ENCODE measurements at places on chromosomes 7 and 10. TPM values are rescaled to one million over a fixed set of nuclear protein-coding genes. Genes with fewer than 3 reads are reported as not detected.

GRCh38 chr10:123488436-123488835 lies 177.7 kb upstream of the GPR26 start:
- DNase-seq, result no peak

CFAP69 gene
- polyA plus RNA-seq, result 22.5 TPM

DNA sequence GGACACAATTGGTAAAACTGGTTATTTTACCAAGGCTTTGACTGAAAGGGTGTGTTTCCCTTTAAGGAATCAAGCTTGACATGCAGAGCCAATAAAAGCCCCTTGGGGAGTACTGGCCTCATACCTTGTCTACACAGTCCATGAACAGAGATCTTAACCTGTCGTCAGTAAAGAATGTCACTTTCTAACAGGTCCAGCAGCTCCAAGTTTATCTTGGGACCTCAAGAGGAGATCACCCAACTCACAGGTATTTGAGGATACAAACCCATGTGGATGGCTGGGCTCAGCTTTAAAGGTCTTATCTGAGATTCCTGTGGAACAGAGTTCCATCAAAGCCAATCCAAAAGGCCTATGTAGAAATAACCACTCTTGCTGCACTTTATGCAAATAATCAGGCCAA lies 61.3 kb downstream of the COA1 start:
- no peak for DNase-seq

GRCh38 chr7:42972699-42973500 lies 40.7 kb downstream of the MRPL32 start:
- peak; percentile 74 for DNase-seq

TMEM130 gene
- 2.8 TPM for polyA plus RNA-seq

DNA sequence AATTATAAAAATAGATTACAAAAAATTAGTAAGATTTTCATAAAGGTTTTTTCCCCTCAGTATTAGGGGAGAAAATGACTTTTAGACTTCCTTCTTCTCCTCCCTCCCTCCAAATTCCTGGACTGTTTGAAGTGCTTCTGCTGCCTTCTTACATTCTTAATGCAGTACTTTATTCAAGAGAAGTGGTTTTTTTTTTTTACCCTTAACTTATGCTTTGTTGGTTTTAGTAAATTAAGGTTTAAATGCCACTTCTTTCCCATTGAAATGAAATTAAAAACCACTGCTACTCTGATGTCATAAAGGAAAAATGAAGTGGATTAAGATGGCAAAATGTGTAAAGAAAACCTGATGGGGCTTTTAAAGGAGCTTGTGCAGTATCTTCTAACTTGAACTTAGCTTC lies 140.7 kb downstream of the VTI1A start:
- no peak for DNase-seq

DNA sequence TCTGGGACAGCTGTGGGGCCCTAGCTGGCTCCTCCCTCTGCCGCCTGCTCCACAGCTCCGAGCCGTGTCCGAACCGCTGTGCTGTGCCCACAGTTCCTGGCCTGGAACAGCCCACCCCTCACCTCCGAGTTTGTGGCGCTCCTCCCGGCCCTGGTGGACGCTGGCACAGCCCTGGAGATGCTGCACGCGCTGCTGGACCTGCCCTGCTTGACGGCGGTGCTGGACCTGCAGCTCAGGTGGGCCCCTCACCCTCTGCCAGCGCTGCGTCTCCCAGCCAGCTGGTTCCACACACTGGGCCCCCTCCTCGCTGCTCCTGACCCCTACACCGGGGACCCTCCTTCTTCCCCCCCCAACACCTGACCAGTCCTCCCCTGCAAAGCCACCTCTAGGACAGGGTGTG lies 12.1 kb downstream of the AP5Z1 start:
- no peak for DNase-seq

DNA sequence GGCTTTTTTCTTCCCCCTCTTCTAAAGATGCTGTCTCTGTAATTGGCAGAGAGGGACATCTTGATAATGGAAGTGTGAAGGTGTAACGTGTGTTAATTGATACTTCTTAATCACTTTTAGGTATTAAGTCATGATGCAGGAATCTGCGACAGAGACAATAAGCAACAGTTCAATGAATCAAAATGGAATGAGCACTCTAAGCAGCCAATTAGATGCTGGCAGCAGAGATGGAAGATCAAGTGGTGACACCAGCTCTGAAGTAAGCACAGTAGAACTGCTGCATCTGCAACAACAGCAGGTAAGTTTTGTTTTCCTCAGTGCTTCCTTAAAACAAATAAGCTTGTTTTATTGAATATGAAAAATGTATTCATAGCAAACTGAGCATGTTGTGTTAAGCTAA lies 11.8 kb downstream of the FOXP2 start:
- DNase-seq, result no peak

LRRC18 gene
- 0.20 TPM for polyA plus RNA-seq

HOXA4 gene
- 28.6 TPM for polyA plus RNA-seq

PAOX gene
- polyA plus RNA-seq, result 6.3 TPM

TFEC gene
- polyA plus RNA-seq, result 37.8 TPM

TMEM176B gene
- 78.4 TPM for polyA plus RNA-seq

GRCh38 chr7:38451840-38452239 lies 178.4 kb upstream of the TARP start:
- DNase-seq, result peak; percentile 19

DNA sequence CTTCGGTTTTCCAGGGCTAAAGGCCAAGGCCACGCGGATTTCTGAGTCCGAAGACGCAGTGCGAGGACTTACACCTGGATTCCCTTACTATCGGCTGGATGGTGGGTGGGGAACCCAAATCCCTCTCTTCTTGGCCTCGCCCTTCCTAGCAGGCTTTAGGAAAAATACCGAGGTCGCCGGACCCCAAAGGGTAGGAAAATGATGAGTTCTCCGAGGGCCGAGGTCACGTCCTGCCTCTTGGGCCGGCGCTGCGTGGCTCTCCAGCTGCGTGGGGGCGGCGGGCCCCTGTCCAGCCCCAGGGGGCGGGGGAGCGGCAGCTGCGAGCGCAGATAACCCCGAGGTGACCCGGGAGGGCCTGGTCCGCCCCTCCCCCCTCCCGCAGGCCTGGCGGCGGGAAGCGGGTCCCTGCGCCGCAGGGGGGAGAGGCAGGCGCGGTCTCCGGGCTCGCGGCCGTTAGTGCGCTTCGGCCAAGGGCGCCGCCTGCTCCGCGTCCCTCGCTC lies 805 bp upstream of the HMX3 start:
- no peak for DNase-seq

DNA sequence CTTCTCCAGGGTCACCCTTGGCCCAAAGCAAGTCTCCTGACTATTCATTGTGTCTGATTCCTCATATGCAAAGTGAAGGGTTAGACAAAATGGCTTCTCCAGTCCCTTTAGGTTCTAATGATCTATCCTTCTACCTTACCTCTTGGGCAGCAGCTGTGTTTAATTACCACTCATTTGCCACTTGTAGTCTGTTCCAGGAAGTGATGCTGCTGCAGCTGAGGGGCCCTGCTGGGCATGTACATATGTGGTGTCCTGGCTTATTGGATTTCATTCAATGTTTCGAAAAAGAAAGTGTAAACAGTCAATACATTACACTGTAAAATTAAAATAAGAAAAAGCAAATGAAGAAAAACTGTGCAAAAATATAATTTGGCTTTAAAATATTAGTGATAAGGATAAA lies 36.6 kb downstream of the SCIN start:
- no peak for DNase-seq

GRCh38 chr10:101157756-101158458 lies 26.8 kb downstream of the TLX1 start:
- DNase-seq, result no peak

GRCh38 chr10:30816159-30816819 lies 186.7 kb upstream of the LYZL2 start:
- DNase-seq, result no peak

HNRNPA2B1 gene
- 1,923 TPM for polyA plus RNA-seq

CALHM3 gene
- polyA plus RNA-seq, result not detected
